ENCODE measurements at places on chromosomes 12 and 14. TPM values are rescaled to one million over a fixed set of nuclear protein-coding genes. Genes with fewer than 3 reads are reported as not detected.

Gene SP7
- not detected for total RNA-seq

Gene BICDL1
- 4.0 TPM for total RNA-seq

Gene SERPINA5
- not detected for total RNA-seq

Gene ZNF268
- 26.9 TPM for total RNA-seq

Gene TBC1D30
- 2.6 TPM for total RNA-seq

Gene KRT5
- 1,219 TPM for total RNA-seq

Gene PIANP
- total RNA-seq = 1.6 TPM

Gene ACSS3
- total RNA-seq = 11.1 TPM

Gene KRT76
- total RNA-seq = 0.31 TPM

Gene CDCA4
- 23.5 TPM for total RNA-seq

Gene ATF7IP
- 70.9 TPM for total RNA-seq

Gene TTC9
- total RNA-seq = 4.2 TPM

Gene PPP4R4
- 0.82 TPM for total RNA-seq

Gene C12orf60
- total RNA-seq = 1.3 TPM

Gene FGF6
- total RNA-seq = 50.7 TPM

Gene SIX1
- 42.4 TPM for total RNA-seq

Gene HNF1A
- total RNA-seq = not detected

Gene B4GALNT3
- 14.0 TPM for total RNA-seq

Gene GPRC5D
- not detected for total RNA-seq

Gene DAO
- not detected for total RNA-seq

Gene NEUROD4
- not detected for total RNA-seq
